ENCODE measurements at places on chromosomes 16 and 17. TPM values are rescaled to one million over a fixed set of nuclear protein-coding genes. Genes with fewer than 3 reads are reported as not detected.

Gene CCDC154
- total RNA-seq, result 0.47 TPM

Gene PRSS22
- total RNA-seq, result 1.4 TPM

Gene ZNF200
- total RNA-seq, result 8.6 TPM

Gene ALOXE3
- not detected for total RNA-seq

Gene SMIM22
- total RNA-seq, result 258 TPM

GRCh38 chr16:89430436-89431157 is 59.8 kb downstream of the ANKRD11 start:
- DNase-seq, result no peak
